ENCODE measurements at places on chromosomes 4 and X.

DNA sequence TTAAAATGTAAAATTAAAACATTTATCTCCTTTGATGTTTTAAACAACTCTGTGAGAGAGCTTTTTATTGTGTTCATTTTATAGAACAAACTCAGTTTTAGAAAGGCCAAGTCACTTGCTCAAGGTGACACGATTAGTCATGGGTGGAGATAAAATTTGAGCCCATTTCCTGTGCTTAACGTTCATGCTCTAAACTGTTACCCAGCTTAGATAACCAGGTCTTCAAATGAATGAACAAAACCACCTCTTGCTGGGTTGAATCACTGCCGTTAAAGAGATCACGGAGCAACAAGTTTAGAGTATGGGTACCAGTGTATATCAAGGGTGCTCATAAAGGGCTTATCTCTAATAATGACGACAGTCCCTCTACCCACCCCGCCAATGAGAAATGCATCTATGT is 10.2 kb upstream of the CASK start:
- DNase-seq: no peak

DNA sequence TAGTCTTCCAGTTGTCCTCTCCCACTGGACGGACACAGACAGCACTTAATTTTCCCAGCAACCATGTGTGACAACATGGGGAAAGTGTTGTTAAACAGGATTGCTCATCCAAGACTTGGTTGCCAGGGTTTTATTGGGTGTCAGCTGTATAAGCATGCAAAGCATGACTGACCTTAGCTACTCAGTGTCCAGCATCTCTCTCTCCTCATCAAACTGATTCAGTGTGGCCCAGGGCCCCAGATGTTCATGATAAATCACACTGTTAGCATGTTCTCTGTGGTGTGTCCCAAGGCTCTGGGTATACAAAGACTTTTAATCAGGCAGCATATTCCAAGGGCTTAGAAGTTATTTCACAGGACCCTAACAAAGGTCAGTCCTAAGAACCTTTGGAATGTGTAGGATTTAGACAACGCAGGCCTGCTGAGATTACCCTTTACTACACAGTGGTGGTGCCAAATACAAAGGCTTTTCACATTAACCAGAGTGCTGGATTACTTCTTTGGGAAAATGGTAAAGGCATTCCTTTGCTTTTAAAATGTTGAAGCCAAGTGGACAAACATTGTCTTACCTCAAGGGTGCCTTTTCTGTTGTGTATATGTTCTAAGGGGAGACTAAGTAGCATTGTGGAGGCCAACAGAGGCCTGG is 213.3 kb downstream of the GLUD2 start:
- no peak for DNase-seq

GRCh38 chr4:98627531-98628257 is 30.7 kb downstream of the TSPAN5 start:
- DNase-seq: no peak

- no peak for DNase-seq
Observed at GRCh38 chr4:42234817-42235216, 82.4 kb upstream of the BEND4 start.

- no peak for DNase-seq
Observed at GRCh38 chrX:1451251-1451660, 1.5 kb downstream of the ASMTL start.

DNA sequence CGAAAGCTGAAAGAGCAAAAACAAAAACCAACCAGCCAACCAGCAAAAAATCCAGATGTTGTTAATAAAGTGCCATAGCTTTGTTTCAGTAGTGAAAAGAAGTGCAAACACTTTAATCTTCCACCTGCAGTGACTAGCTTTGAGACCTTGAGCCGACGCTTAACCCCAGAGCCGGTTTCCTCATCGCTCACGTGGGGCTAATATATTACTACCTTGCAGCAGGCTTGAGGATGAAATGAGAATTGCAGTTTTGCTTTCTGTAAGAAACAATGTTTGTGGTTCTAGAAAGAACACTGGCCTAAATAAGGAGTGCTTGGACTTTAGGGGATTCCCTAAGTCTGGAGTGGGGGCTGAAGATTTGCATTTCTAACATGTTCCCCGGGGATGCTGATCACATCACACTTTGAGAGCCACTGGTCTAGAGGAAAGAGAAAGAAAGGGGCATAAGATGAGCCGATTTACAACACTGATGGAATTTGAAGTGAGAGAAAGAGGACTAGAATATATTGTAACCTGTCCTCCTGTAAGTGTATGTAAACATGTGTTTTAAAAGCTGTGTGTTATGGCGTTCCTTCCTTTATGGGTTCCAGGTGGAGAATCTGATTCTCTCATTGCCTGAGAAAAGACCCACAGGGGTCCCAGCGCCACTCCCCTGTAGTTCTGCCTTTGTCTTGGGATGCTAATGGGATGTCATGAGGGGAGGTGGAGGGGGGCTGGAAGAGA is 1.4 kb downstream of the FGF2 start:
- no peak for DNase-seq

- no peak for DNase-seq
Observed at GRCh38 chr4:179981161-179981560, 2262.0 kb upstream of the TENM3 start.

- no peak for DNase-seq
Observed at GRCh38 chr4:67556436-67556835, 2.1 kb upstream of the STAP1 start.

DNA sequence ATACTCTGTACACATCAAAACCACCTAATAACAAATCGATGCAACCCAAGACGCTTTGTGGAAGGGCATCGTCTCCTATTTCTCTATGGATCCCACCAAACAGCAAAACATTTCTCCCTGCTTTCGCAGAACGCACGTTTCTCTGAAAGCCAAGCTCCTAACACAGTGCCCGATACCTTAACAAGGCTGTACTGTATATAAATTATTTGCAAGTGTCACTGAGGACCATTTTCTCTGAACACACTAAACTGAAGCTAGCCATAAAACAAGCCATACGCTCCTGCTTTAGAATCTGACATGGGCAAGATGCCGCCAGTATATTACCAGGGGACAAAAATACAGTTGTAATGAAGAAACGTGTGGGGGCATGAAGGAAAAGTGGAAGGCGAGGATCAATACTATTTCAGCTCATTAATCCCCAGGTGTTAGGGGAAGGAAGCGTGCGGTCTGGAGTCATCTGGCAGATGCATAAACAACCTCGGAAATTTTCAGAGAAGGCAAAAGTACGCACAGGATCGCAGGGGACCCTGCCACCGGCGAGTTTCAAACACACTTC is 703 bp downstream of the KCNIP4 start:
- DNase-seq: no peak

DNA sequence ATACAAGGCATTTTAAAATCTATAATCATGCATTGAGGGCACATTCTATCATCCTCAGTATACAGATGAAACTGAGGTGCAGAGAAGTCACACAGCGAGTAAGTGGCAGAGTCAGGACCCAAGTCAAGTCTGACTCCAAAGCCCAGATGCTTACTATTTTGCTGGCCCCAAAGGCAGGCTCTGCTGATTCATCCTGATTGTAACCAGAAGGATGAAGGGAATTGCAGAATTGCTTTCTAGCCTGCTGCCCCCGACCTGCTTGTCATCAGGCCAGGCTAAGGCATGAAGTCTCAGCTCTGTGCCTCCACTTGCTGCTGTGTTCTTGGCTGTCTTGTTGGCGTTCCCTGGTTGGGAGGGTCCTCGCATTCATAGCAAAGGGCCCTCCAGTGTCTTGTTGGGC is 62.7 kb downstream of the SLC9A6 start:
- DNase-seq: no peak

- DNase-seq: no peak
Observed at GRCh38 chrX:136766785-136767103, 14.0 kb downstream of the ARHGEF6 start.

DNA sequence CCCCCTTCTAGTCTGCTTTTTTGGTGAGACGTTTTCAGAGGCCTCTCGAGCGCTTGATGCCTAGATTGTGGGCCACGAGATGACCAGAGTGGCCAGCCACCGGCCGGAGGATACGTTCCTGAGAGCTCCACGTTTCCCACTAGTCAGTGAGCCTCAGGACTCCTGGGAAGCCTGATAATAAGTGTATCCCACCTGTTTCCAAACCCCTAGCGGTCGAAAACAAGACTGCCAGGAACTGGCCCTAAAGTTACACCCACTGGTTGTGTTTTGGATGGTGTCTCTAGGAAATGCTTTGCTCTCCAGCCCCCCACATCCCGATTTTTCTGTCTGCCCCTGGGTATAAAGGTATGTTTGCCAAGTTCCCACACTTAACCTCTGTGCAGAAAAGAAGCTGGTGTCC is 4.6 kb upstream of the RS1 start:
- no peak for DNase-seq
